ENCODE measurements at places on chromosomes 5 and 9. TPM values are rescaled to one million over a fixed set of nuclear protein-coding genes. Genes with fewer than 3 reads are reported as not detected.

CYLC2 gene
- not detected for total RNA-seq

MYMK gene
- not detected for total RNA-seq

IFNE gene
- not detected for total RNA-seq

SMC2 gene
- 9.8 TPM for total RNA-seq

REXO4 gene
- total RNA-seq, result 16.7 TPM

PLPP6 gene
- 5.8 TPM for total RNA-seq

C9orf153 gene
- total RNA-seq, result 1.0 TPM

CRB2 gene
- not detected for total RNA-seq

SLC23A1 gene
- total RNA-seq, result 1.1 TPM

CFAP157 gene
- total RNA-seq, result 11.9 TPM

STKLD1 gene
- 0.59 TPM for total RNA-seq

ENTPD2 gene
- total RNA-seq, result not detected

PCDHGA2 gene
- total RNA-seq, result 1.8 TPM

FRMD3 gene
- 13.4 TPM for total RNA-seq

PCDHGB2 gene
- total RNA-seq, result 2.4 TPM

PFN3 gene
- not detected for total RNA-seq

CDH6 gene
- total RNA-seq, result 2.4 TPM

LURAP1L gene
- total RNA-seq, result 25.4 TPM

CDC25C gene
- total RNA-seq, result 0.61 TPM

DPYSL3 gene
- 35.4 TPM for total RNA-seq

FOXD4 gene
- 3.1 TPM for total RNA-seq

PCDHB8 gene
- total RNA-seq, result not detected

UGT3A1 gene
- not detected for total RNA-seq

NMUR2 gene
- total RNA-seq, result not detected
